ENCODE measurements at places on chromosomes 12 and 14.

DNA sequence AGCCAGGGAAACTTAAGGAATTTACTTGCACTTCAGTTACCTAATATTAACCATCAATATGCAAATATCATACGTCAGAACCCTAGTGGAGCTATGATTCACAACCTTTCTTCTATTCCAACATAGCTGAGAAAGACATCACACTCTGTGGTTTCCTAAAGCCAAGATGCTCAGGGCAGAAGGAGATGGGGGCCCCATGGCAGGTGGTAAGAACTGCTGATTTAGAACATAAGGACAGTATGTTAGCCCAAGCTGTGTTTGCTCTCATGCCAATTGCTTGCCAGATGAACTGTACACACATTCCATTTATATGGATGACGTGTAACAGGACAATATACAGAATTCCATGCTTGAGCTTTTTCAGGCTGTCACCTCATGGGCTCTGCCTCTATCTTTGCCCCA lies 34.6 kb downstream of the HECTD4 start:
- no peak for DNase-seq

DNA sequence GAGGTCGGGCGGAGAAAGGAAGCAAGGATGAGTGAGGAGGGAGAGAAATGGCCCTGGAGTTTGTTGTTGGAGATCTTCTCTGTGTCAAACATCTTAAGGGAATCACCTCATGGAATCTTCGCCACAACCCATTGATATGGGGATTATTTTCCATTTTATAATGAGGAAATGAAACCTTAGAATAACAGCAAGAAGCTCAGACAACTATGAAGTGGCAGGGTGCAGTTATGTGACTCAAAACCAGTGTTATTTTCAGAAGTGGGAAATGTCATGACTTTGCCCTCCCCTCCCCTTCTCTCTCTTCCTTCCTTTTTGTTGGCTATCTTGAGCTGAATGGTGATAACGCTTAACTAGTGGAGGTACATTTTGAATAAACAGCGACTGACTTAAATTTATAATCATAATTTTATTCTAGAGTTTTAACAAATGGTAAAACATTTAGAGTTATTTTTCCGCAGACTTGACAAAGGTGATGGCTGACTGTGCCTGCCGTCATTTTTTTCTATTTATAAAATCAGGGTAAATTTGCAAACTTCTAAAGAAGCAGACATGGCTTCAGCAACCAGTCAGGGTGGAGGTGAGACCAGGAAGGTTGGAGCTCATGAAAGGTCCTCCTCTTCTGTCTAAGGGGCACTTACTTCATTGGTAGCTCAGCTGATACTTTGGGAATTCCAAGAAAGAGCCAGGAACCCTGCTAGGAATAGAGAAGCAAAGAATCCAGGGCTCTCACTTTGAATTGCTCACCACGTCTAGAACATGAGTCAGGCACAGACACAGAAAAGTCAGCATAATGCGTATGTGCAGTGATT lies 232.4 kb downstream of the RGS6 start:
- DNase-seq, result no peak

- DNase-seq, result no peak
Observed at GRCh38 chr14:49892301-49892635, 614 bp upstream of the ARF6 start.

GRCh38 chr12:54047160-54047963 lies 6.3 kb upstream of the HOXC4 start:
- DNase-seq, result no peak

GRCh38 chr12:16281157-16281556 lies 3.7 kb upstream of the SLC15A5 start:
- DNase-seq, result no peak
